ENCODE measurements at places on chromosomes 7 and 10. TPM values are rescaled to one million over a fixed set of nuclear protein-coding genes. Genes with fewer than 3 reads are reported as not detected.

The OLAH gene
- total RNA-seq, result not detected

The FAM53B gene
- total RNA-seq, result 10.1 TPM

The ZC3HAV1L gene
- total RNA-seq, result 10.9 TPM

The AQP1 gene
- 0.54 TPM for total RNA-seq

The NCF1 gene
- total RNA-seq, result not detected

The RAB19 gene
- total RNA-seq, result not detected

The MCU gene
- total RNA-seq, result 57.7 TPM

The CPEB3 gene
- total RNA-seq, result 1.1 TPM

The OGDH gene
- total RNA-seq, result 75.3 TPM

The SPDYE5 gene
- not detected for total RNA-seq

The CYP17A1 gene
- total RNA-seq, result not detected

The TCF7L2 gene
- 6.2 TPM for total RNA-seq

The ZNF485 gene
- 1.5 TPM for total RNA-seq

The CLRN3 gene
- not detected for total RNA-seq

The CAMK2B gene
- total RNA-seq, result 2.5 TPM

The FOXI2 gene
- not detected for total RNA-seq

The NKX2-3 gene
- total RNA-seq, result not detected

The UTF1 gene
- not detected for total RNA-seq

The PNLIPRP2 gene
- not detected for total RNA-seq

The CLEC5A gene
- total RNA-seq, result not detected

The KIF11 gene
- total RNA-seq, result 16.2 TPM

The MAGI2 gene
- total RNA-seq, result 4.1 TPM

The NUTM2E gene
- total RNA-seq, result not detected

The ABCC2 gene
- total RNA-seq, result under 0.01 TPM

The UPF2 gene
- 10.2 TPM for total RNA-seq

The STEAP1 gene
- 120 TPM for total RNA-seq

The TRIL gene
- 0.32 TPM for total RNA-seq

The SH2B2 gene
- total RNA-seq, result 7.1 TPM

The CDC14C gene
- 0.11 TPM for total RNA-seq

The RELN gene
- 0.97 TPM for total RNA-seq

The TMEM176A gene
- total RNA-seq, result not detected

The ST8SIA6 gene
- total RNA-seq, result not detected

The CYTH3 gene
- total RNA-seq, result 45.5 TPM

The EPO gene
- not detected for total RNA-seq

The ADIRF gene
- total RNA-seq, result 17.6 TPM

The XRCC2 gene
- 1.1 TPM for total RNA-seq

The ZNF37A gene
- total RNA-seq, result 10.7 TPM

The KNDC1 gene
- total RNA-seq, result 0.54 TPM

The RBM48 gene
- total RNA-seq, result 12.8 TPM

The SFR1 gene
- total RNA-seq, result 4.4 TPM

The WEE2 gene
- not detected for total RNA-seq

The DHTKD1 gene
- 8.2 TPM for total RNA-seq

The PRPS1L1 gene
- total RNA-seq, result not detected

The ATOH7 gene
- not detected for total RNA-seq

The HTR7 gene
- 1.2 TPM for total RNA-seq

The PIP gene
- total RNA-seq, result not detected

The SLC25A13 gene
- total RNA-seq, result 19.1 TPM

The ACTL6B gene
- not detected for total RNA-seq

The FAM237B gene
- total RNA-seq, result not detected

The EBF3 gene
- 0.43 TPM for total RNA-seq

The ADARB2 gene
- not detected for total RNA-seq

The GRID2IP gene
- total RNA-seq, result not detected

The FAM25A gene
- not detected for total RNA-seq

The SLC26A5 gene
- not detected for total RNA-seq

The CYP3A4 gene
- total RNA-seq, result not detected

The LFNG gene
- 3.6 TPM for total RNA-seq

The KEL gene
- total RNA-seq, result not detected

The LIPF gene
- not detected for total RNA-seq

The RET gene
- total RNA-seq, result not detected

Measured in GM23248 (cell line).